ENCODE measurements at places on chromosomes 13 and 19.

- DNase-seq = no peak
These were observed 32.7 kb downstream of the FBN3 start for GRCh38 chr19:8116437-8117293.

- DNase-seq = no peak
These were observed 71.7 kb upstream of the WASF3 start for GRCh38 chr13:26485786-26486185.

GRCh38 chr13:85896516-85897450 is 97.6 kb upstream of the SLITRK6 start:
- no peak for DNase-seq

DNA sequence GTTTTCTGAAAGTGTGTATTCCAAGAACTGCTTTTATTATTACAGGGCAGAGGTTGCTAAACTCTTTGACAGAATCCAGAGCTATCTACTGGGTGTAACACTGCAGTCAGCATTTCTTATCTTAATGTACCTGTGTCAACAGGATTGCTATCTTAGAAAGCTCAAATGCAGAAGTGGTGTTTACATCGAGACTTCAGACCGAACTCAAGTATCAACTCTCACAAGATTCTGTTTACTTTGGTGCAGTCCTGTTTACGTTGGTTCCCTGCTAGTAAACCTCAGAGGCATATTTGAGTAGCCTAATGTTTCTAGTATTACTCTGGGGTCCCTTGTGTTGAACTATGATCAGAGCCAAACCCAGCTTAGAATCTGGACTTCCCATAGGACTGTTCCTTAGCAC is 20.5 kb downstream of the SLC15A1 start:
- DNase-seq = no peak

- no peak for DNase-seq
These were observed 7.3 kb upstream of the INAFM1 start for GRCh38 chr19:47267350-47267759.

- no peak for DNase-seq
These were observed 29.1 kb upstream of the HOMER3 start for GRCh38 chr19:18969931-18970659.

GRCh38 chr13:98972627-98973026 is 5.2 kb downstream of the DOCK9 start:
- DNase-seq = no peak

- no peak for DNase-seq
These were observed 14.9 kb downstream of the LMO7 start for GRCh38 chr13:75651013-75651412.

GRCh38 chr19:48741129-48741999 is 954 bp upstream of the RASIP1 start:
- no peak for DNase-seq

DNA sequence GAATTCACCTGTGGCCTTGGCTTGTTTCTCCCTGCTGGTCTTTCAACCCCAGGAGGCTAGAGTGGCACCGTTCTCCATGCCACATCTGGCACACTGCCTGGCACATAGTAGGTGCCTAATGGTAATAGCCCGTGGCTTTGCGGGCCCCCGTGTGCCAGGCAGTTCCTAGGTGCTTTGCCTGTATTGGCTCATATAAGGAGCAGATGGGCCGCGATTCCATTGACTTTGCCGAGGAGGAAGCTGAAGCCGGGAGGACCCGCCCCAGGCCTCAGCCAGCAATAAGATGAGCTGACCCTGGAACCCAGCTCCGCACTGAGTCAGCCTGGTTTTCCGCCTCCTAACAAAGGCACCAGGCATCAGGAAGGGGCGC is 807 bp downstream of the PGLYRP1 start:
- DNase-seq = no peak

- no peak for DNase-seq
These were observed 538 bp downstream of the LSM4 start for GRCh38 chr19:18322318-18322758.

GRCh38 chr13:24153979-24154701 is 6.4 kb upstream of the SPATA13 start:
- no peak for DNase-seq

DNA sequence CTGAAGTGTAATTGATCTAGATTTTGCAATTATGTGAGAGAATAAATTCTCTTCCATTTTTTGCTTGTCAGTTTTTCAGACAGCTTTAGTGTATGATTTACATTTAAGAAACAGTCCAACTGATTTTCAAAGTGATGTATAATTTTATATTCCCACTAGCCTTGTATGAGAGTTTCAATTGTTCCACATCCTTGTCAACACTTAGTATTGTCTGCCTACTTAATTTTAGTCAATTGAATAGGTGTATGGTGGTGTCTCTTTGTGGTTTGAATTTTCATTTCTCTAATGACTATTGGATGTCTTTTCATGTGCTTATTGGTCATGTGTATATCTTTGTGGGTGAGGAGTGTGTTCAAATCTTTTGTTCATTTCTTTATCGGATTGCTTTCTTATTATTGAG is 49.4 kb upstream of the SPRY2 start:
- DNase-seq = no peak

DNA sequence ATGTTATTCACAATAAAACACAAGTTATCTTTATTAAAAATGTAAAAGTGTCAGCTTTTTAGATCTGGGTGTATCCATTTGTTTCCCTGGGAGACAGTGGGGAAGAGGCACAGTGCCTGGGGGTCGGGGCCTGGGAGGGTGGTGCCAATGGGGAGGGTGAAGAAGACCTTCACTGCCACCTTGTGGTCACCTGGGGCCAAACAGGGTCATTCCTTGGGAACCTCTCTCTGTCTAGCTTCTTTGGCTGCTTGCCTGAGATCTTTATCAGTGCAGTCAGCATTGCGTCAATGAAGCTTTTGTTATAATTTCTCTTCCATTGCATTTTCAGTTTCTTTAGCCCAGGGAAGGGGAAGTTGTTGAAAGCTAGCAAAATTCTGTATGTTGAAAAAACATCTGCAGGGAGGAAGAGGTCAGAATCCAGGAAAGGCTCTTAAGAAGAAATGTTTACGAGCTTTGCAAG is 39.1 kb downstream of the PCDH8 start:
- DNase-seq = no peak

GRCh38 chr13:51192348-51192747 is 29.9 kb upstream of the FAM124A start:
- DNase-seq = no peak

- no peak for DNase-seq
These were observed 350.7 kb downstream of the EFNB2 start for GRCh38 chr13:106184790-106185189.

- no peak for DNase-seq
These were observed 549.0 kb upstream of the GPC6 start for GRCh38 chr13:92677571-92677970.

DNA sequence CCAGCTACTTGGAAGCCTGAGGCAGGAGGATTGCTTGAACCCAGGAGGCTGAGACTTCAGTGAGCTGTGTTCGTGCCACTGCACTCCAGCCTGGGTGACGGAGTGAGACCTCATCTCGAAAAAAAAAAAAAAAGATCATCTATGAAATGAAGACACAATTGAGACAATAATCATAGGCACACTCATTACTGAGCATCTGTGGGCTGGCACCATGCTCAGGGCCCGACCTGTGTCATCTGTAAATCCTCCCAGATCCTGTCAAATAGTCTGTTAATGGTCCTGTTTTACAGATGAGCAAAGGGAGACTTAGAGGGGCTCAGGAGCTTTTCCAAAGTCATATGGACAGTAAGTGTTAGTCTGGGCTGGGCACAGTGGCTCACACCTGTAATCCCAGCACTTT is 4.1 kb upstream of the NANOS2 start:
- no peak for DNase-seq

- no peak for DNase-seq
These were observed 97.4 kb downstream of the FREM2 start for GRCh38 chr13:38784036-38784880.

GRCh38 chr13:29182216-29182615 is 362.1 kb downstream of the MTUS2 start:
- DNase-seq = no peak

DNA sequence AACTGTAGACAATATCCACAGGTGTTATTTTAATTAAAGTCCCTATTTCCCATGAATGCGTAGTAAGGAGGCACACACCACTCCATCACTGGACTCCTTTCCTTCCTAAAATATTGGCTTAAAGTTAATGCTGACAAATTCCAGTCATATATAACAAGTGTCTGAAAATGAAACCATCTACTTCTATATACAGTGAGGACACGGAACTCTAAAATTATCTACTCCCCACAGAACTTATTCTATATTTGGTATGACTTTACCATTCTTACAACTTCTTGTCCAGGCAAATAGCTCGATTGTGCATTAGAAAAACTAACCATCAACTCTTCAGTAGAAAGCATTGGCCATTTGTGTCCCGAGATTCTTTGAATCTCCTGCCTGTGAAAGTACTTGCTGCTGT is 1560.2 kb downstream of the EFNB2 start:
- DNase-seq = no peak

- DNase-seq = peak; percentile 97
These were observed at the start of gene ZNF699 for GRCh38 chr19:9309139-9309973. Gene ZNF699, minus strand, starts transcription at chr19:9309838. Its CDS starts 4,719 bp downstream, at chr19:9305119.

DNA sequence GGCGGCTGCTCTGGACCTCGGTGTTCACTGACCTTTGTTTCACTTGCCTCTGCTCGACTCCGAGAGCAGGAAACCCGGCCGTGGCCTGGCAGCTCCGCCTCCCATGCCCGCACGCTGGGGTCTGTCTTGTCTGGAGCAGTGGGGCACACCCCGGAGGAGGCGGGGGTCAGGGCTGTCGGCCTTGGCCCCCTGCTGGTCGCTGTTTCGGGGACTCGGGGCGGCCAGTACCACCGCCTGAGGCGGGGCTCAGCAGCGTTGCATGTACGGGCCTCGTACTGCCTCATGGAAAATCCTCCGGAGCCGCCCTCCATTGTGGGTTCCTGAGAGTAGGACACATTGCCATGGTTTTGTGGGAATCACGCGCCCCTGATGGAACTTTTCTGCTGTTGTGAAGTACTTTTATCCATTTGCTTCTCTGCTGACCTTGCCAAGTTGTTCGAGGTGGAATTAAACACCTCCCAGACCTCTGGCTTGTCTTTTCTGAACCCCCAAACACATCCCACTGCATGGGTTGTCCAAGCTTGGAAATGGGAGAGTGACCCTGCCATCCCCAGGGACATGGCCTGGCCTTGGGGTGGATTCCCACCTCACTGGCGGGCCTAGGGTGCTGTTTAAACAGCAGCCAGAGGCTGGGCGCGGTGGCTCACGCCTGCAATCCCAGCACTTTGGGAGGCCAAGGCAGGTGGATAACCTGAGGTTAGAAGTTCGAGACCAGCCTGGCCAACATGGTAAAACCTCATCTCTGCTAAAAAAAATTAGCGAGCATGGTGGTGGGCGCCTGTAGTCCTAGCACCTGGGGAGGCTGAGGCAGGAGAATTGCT is 5.5 kb upstream of the NDUFS7 start:
- DNase-seq = no peak

- DNase-seq = no peak
These were observed 1.8 kb upstream of the PLK5 start for GRCh38 chr19:1522061-1522460.

- DNase-seq = no peak
These were observed 432.3 kb downstream of the RFC3 start for GRCh38 chr13:34250151-34250670.

GRCh38 chr19:29259867-29260281 is 46.9 kb upstream of the UQCRFS1 start:
- no peak for DNase-seq

DNA sequence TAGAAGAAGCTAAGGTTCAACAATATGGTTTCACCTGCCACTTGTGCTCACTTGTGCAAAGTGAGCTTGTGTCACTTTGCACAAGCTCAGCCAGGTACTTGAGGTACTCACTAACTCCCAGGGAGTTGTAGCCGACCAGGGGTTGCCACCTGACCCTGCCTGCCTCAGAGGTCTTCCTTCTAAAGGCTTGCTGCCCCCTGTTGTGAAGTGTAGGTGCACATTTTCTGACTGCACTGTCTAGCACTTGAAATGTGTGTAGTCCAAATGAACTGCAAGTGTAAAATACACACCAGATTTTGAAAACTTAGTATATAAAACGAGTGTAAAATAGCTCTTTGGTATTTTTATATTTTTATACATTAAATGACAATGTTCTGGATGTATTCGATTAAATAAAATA is 230.8 kb downstream of the DLEU7 start:
- no peak for DNase-seq
